ENCODE measurements at places on chromosomes 11 and 22.

DNA sequence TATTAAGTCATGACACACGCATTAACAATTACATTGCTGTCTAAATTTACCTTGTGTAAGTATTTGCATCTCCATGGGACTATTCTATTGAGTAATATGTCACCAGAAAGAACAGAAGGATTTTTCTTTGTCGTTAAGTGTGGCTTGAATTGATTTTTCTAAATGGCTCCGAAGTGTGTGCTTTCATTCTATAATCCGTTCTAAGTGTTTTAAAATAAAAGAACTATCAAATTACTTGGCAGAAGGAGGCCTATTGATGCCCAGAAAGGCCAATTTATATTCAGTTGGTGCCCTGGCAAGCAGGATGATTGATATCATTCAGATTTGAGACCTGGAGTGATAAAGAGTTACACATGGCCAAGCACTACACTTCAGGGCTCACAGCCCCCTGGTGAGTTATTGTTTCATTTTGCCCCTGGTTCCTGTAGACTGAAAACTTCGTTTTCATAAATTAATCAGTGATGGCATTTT, 538.9 kb upstream of the ANO5 start:
- no peak for DNase-seq

DNA sequence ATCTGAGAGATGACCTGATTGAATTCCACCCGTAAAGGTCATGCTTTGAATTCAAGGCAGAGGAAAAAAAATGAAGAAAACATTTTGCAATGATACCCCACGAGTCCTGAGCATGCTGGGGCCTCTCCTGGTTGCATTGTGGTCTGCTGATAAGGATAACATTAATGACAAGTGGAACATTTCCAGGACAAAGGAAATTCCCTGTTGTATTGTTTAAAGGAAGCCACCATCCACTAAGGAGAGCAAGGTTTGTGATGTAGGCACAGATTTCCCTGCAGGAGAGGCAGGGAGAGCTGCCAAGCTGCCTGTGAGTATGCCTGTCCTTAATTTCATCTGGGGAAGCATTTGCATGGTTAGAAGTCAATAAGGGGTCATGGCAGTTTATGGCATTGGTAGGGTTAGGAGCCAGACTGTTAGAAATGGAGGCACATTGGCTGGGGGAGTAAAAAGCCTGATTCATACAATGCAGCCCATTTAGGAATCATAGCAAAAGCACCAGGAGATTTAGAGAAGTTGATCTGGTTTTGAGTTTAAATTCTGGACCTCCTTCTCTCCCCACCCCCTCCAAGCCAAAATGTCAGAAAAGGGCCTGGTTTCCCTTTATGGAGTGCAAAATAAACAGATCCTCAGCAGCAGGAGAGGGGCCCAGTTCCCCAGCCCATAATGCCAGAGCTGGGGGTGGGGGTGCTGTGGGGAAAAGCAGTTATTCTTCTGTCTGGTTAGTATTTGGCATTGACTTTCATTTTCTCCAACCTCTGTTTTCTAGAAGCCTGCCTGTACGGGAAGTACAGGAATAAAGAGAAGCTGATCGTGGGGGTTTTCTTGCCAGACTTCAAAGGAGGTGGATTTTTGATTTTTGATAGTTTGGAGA, 22.1 kb downstream of the FLI1 start:
- no peak for DNase-seq

DNA sequence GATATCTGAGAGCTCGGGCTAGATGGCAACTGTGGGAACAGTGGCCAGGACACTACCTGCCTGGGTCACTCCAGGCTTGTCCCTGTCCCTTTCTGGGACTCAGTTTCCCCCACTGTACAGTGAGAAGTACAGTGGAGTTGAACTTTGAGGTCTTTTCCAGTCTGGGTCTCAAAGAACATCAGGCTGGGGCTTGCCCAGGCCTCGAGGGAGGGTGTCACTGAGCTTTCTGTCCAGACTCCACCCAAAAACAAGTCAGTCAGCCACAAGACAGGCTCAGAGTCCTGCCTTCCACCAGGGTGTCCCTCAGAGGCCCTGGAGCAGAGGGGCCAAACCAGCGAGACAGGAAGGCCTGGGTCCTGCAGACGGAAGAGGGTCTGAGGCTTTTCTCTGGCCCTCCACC, 2.0 kb upstream of the PLA2G3 start:
- no peak for DNase-seq

GRCh38 chr22:31259798-31260473, 32.4 kb downstream of the PIK3IP1 start:
- no peak for DNase-seq

DNA sequence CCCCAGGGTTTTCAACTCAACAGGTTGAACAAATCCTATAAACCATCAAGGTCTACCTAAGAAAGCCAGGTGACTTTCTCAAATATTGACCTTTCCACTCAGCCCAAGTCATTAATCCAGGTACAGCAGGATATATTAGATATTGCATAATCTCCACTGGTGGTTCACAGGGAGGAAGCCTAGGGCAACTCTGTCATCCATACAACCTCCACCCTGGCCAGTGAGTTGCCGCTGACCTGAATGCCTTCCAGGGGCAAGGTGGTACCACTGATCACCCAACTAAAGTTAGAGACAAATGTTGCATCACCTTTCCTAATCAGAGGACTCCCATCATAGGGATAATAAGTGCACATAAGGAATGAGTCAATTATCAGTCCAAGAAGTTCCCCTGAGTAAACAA, 22.9 kb downstream of the GUCD1 start:
- DNase-seq = no peak

DNA sequence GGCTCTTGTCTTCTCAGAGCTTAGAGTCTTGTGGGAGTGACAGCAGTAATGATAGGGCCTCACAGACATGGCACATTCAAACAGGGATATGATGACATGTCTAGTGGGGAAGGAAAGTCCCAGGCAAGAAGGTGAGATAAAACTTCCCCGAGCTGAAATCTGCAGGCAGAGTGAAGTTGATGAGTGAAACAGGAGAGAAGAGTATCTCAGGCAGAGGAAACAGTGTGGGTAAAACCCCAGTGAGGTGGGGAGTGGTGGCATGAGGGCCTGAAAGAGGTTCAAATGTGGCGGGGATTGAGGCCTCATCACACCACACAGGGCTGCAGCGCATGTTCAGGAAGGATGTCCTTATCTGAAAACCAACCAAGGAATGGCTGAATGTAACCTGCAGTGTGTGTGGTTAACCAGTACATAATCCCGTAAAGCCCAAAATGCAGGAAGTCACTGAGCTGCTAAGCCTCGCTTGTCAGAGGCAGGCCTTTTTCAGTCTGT, 153.8 kb upstream of the E2F8 start:
- no peak for DNase-seq

GRCh38 chr22:30169002-30169401, 77.6 kb downstream of the LIF start:
- no peak for DNase-seq

- DNase-seq = no peak
These were observed 8.0 kb downstream of the MPEG1 start for GRCh38 chr11:59204746-59205145.

GRCh38 chr22:26740253-26740652, 82.9 kb downstream of the MIAT start:
- no peak for DNase-seq

DNA sequence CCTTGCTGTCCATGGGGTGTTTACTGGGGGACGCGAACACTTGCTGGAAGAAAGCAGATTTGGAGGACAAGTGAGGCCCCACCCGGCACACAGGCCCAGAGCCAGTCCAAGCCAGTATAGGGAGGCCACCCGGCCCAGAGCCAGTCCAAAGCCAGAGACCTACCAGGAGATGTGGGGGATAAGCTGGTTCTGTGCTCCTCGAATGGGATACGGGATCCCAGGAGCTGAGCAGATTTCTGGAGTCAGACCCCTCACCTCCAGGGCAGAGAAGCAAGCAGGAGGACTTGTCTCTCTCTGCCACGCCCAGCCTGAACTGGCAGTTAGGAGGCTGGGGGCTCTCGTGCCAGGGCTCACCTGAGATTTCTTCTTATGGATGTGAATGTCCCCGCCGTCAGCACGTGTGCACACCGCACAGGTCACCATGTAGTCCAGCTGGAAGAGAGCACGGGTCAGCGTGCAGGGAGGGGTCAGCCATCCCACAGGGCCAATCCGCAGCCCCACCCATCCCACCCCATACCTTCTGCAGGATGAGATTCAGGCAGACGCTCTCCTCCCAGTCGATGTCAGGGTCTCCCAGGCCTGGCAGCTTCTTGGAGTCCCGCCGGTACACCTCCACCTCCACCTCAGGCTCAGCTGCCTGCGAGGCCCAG, 35.3 kb downstream of the KIAA0930 start:
- DNase-seq = no peak

GRCh38 chr22:29102300-29102699, 29.5 kb downstream of the KREMEN1 start:
- no peak for DNase-seq

- DNase-seq = no peak
These were observed 26.3 kb downstream of the APOL1 start for GRCh38 chr22:36279219-36279666.

DNA sequence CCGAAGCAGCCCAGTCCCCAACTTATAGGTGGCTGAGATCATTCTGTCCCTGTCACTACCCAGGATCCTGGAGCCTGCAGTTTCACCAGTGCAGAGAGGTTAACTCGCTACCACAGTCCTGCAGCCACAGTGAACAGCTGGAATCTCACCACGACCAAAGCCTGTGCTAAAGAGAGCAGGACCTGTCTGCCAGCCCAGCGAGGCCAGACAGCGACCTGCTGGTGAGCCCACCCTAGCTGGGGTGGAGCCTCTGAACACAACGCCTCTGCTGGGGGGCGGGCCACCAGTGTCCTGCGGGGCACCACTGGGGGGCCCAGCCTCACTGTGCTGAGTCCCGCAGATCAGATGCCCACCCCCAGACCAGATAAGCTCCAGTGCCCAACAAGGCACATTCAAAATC, 33.3 kb downstream of the DAGLA start:
- no peak for DNase-seq

GRCh38 chr11:34346551-34346950, 11.3 kb downstream of the ABTB2 start:
- DNase-seq = no peak

DNA sequence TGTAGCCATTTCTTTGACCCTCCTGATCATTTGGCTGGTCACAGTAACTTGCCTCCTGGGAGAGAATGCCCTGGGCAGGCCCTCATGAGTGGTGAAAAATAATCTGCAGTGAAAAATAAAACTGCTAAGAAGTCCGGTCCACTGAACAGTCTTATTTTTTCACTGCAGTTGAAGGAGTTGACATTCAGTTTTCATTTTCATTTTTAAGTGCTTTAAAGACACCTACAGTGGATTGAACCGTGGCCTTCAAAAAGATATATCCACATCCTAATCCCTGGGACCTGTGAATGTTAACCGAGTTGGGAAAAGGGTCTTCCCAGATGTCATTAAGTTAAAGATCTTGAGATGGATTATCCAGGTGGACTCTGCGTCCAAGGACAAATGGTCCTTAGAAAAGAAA, 153.6 kb upstream of the GRK3 start:
- no peak for DNase-seq

DNA sequence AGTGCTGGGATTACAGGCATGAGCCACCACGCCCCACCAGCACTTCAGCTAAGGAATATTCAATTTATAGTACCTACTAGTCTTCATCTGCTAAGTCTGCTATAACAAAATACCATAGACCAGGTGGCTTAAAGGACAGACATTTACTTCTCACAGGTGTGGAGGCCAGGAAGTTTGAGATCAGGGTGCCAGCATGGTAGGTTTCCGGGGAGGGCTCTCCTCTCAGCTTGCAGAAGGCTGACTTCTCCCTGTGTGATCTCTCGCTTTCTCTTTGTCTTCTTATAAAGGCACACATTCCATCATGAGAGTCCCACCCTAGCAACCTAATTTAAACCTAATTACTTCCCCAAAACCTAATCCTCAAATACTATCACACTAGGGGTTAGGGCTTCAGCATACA, 433.0 kb downstream of the INSC start:
- no peak for DNase-seq

- DNase-seq = no peak
These were observed 12.8 kb upstream of the CHRM1 start for GRCh38 chr11:62933750-62934495.

- DNase-seq = no peak
These were observed 854.4 kb upstream of the CCDC90B start for GRCh38 chr11:84140386-84141169.

DNA sequence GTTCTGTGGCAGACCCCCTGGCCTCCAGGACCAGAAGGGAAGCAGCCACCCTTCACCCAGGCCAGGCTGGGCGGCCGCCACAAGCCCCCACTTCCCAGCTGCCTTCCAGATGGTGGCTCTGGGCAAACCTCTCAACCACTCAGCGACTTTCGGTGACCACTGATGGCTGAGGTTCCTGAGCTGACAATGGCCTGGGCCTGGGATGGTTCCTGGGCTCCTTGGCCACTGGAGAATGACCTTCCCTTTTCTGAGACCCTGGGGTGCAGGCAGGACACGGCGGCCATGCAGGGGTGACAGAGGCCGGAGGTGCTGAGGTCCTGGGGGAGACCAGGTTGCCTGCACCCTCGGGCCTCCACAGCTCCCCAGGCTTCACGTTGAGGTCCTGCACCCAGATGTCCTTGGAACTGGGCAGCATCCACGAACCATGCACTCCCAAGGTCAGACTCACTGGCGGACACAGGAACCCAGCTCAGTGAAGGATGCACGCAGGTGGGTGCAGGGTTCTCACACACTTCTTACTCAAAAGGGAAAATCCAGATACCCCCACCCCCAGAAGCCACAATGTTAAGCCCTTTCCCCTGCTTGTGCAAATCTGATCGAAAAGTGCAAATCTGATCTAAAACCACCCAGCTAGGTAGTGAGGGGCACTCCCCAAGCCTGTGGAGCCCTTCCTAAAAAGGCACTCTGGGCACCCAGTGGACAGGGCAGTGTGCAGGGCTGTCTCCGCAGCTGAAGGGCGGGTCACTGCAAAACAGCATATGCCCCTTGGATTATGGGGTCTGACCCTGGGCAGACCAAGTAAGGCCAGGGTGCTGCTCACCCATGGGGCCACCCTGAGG, 13.9 kb upstream of the PHLDA2 start:
- no peak for DNase-seq

- DNase-seq = no peak
These were observed 220.5 kb upstream of the B3GAT1 start for GRCh38 chr11:134632347-134633119.

DNA sequence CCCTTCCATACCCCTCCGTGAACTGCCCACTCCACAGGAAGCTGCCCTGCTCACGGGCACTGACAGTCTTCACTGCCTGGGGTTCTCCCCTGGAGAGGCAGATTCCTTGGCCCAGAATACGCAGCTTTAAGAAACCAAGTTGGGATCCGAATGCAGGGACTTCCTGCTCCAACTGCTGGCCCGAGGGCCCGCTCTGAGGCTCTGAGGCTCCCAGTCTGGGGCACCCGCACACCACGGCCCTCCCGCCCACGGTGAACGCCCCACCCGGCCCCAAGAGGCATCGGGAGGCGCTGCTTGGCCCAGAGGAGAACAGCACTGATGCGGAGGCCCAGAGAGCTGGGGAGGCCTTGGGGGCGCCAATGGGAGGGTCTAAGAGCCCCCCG, 42.3 kb downstream of the IGF2 start:
- DNase-seq = no peak

GRCh38 chr11:2741377-2742131, 41.8 kb upstream of the KCNQ1OT1 start:
- DNase-seq = no peak

GRCh38 chr11:2732261-2732939, 32.6 kb upstream of the KCNQ1OT1 start:
- DNase-seq = no peak

Data from effector CD4-positive, alpha-beta T cell (primary cell).